ENCODE measurements at places on chromosomes 6 and 20.

DNA sequence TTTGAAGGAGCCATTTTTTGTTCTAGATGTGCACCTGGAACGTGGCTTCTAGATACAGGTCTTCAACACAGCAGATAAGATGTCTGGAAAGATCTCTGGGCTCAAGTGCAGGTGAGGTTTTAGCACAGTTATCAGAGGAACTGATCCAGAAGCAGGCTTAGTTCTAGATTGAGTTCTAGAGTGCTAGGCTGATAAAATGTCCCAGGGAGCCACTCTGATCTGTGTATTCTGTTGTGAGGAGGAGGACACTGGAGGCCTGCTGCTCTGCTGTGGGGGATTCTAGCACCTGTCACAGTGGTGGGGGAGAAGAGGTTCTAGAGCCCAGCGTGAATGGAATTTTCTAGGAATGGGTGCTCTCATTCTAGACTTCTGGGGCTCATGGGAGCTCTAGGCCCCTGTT lies 12.0 kb upstream of the CCM2L start:
- DNase-seq: no peak

DNA sequence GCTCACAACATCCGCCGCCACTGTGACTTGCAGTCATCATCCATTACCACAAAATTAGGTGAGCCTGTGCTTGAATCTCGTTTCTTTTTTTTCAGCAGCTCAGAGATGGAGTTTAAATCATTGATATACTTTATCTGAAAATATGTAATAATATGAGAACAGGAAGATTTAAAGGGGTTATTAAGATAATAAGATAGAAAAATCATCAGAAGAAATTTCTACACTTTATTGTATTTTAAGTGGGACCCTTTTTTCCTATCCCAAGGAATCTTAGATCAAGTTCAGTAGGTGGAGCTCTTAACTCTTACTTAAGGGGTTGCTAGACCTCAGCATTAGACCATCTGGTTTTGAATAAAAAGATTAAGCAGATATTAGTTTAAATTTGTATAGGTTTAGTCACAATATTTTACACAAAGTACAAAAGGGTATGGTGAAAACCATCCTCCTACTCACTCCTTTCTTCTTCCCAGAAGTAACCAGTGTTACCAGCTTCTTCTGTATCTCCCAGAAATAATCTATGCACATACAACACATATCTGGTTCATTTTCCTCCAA lies 9.4 kb upstream of the NCOA7 start:
- DNase-seq: no peak

- no peak for DNase-seq
Measured at GRCh38 chr6:36418558-36418957, 24.1 kb downstream of the PXT1 start.

GRCh38 chr6:12033770-12034169 lies 21.7 kb downstream of the HIVEP1 start:
- DNase-seq: no peak

GRCh38 chr6:4351520-4352321 lies 216.3 kb upstream of the ECI2 start:
- DNase-seq: no peak

GRCh38 chr20:33944914-33945313 lies 48.8 kb upstream of the RALY start:
- no peak for DNase-seq

DNA sequence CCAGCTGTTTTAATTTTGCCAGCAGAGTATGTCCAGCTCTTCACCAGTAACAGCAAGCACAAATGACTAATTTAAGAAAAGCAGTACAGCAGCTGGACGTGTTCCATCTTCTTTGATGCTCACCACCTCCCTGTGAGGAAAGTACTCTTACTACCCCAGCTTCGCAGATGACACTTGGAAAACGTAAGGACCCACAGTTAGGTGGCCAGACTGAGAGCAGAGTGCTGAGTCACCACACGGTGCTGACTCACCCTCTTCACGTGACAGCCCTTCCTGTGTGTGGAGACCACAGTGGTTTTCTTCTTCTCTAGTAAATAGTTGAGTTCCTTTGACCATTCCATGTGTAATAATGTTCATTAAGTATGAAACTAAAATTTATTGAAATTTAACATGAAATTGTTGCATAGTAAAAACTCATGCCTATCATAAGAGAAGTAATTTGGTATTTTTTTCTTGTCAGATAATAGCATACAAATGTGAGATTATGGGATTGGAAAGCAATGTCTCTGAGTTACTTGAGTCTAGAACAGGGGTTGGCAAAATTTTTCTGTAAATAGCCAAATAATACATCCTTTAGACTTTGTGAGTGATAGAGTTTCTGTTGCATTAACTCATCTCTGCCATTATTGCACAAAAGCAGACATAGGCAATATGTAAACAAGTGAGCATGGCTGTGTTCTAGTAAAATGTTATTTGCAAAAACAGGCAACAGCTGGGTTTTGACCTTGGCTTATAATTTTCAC lies 76.6 kb downstream of the SLX4IP start:
- peak; percentile 68 for DNase-seq

DNA sequence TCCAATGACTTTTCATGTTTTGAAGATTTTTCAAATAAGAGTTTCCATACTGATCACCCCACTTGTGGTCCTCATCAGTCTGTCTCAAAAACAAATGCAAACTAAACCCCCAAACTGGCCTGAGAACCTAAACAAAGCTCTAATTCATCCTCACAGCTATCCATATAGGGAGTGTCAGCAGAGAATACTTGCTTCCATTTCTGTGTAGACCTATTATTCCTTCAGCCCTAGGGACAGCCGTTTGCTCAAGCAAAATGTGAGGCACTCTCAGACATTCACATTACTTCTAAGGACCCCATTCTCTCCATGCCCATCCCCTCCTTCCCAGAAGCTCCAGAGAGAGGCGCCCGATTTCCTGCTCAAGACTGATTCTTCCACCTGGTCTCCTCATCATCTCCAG lies 24.6 kb downstream of the DNAAF9 start:
- no peak for DNase-seq

DNA sequence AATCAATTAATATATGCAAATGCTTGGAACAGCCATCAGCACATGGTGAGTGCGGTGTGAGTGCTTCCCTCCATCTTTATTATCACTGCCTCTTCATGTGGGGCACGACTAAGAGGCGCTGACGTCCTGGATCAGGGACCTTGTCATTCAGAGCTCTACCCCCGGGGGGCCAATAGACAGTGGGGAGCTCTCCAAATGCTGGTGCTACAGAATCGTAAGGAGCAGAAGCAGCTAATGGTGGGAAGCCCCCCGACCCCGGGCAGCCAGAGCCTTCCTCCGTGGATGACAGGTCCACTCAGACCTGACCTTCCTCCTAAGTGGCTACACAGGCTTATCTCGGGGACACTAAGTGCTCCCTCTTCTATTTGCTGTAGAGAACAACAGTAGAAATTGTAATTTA lies 257.5 kb upstream of the PMEPA1 start:
- DNase-seq: no peak

- DNase-seq: no peak
Measured at GRCh38 chr20:48189181-48189580, 403.9 kb upstream of the SULF2 start.

- no peak for DNase-seq
Measured at GRCh38 chr20:35171753-35172433, at the start of gene PROCR. PROCR (plus strand) TSS chr20:35172072; CDS start chr20:35172155, 83 bp downstream.

DNA sequence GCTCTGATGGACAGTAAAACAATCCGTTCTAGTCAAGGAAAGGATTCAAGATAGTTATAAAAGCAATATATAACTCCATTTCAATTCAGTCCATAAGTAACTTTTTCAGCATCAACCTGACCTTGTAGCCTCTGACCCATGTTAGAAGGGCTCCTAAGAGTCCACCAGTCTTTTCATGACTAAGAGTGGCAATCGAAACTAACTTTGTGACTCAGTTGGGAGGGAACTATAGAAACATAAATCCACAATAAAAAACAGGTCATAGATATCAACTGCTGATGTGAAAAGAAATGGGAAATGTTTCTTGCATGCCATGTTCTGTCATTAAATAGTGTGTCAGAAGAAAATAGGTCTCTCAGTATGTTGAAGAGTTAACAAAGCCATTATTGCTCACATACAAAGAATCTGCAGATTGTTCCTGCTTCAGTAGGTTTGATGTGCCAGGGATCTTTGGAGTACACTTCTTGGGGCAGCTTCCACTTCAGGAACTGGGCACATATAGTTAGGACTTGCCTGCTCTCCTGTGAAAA lies 16.2 kb upstream of the RBL1 start:
- DNase-seq: no peak

- DNase-seq: no peak
Measured at GRCh38 chr6:63140692-63141318, 70.5 kb upstream of the FKBP1C start.

GRCh38 chr6:69917834-69918233 lies 51.5 kb downstream of the COL19A1 start:
- DNase-seq: no peak

DNA sequence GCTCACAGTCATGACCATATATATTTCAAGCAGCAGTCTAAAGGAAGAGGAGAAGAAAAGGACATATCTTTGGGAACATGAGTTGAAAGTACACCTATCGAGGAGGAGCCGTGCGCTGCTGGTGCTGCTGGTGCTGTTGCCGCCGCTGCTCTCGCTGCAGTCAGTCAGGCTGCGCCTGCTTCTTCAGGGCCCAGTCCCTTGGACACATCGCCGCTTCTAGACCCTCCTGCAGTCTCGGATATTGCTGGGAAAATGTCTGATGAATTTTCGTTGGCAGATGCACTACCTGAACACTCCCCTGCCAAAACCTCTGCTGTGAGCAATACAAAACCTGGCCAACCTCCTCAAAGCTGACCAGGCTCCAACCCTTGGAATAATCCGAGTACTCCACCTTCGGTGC lies 8.2 kb upstream of the ASCC3 start:
- DNase-seq: no peak

DNA sequence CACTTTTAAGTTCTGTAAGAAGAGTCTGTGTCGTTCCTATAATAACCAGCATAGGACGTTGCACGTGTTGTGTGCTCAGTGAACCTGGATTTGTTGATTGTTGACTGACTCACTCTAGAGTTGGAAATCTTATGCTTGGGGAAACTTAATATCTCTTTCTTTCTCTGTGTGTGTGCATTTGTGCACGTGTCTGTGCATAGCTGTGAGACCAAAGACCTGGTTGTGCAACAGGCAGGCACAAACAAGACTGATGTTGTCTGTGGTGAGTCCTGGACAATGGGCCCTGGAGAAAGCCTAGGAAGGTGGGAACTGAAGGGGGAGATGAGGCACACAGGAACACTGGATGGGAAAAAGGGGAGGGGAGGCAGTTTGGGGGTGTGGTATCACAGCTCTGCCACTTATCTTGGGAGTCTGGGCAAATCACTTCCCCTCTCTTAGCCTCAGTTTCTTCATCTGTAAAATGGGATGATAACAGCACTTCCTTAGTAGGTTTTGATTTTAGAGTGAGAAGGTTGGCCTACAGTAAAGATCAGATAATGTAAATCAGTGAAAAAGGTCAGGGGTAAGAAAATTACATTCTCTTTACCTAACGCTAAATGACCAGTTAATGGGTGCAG lies 8.4 kb downstream of the CD40 start:
- no peak for DNase-seq

GRCh38 chr20:35611482-35611881 lies 4.1 kb upstream of the SPAG4 start:
- no peak for DNase-seq

DNA sequence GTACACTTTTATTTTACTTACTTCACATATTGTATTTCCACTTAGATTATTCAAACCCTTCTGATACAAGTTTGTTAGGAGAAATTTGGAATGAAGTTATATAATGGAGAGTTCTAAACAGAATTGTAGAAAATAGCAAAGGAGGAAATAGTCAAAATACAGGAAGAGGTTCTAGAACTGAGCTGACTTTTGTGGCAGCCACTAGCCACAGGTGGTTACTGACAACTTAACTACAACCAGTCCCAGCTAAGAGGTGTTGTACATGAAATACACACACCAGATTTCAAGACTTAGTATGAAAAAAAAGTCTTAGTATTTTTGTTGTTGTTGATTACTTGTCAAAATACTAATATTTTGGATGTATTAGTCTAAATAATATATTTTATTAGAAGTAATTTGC lies 727.4 kb upstream of the CITED2 start:
- no peak for DNase-seq

GRCh38 chr6:56483929-56484328 lies 158.8 kb downstream of the DST start:
- no peak for DNase-seq

DNA sequence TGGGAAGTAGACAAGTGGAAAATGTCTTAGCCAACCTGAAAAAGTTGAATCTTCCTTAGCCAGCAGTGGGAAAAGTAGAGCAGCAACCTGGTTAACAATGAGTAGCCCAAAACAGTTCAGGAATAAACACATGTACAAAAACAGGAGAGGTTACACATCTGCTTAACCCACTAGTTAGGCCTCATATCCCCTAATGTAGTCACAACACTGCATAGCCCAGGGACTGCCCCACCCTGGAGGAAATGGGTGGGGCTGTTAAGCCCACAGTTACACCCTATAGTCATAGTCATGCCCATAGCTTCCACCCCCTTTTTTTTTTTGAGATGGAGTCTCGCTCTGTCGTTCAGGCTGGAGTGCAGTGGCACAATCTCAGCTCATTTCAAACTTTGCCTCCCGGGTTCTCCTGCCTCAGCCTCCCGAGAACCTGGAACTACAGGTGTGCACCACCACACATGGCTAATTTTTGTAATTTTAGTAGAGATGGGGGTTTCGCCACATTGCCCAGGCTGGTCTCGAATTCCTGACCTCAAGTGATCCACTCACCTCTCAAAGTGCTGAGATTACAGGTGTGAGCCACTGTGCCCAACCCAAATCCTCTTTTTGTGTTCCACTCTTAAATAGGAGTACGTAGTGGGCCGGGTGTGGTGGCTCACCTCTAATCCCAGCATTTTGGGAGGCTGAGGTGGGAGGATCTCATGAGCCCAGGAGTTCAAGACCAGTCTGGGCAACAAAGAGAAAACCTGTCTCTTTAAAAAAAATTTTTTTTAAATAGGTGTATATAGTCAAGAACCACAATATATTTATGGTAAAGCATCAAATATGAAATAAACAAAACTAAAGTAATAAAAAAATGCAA lies 24.5 kb downstream of the ILRUN start:
- DNase-seq: no peak

DNA sequence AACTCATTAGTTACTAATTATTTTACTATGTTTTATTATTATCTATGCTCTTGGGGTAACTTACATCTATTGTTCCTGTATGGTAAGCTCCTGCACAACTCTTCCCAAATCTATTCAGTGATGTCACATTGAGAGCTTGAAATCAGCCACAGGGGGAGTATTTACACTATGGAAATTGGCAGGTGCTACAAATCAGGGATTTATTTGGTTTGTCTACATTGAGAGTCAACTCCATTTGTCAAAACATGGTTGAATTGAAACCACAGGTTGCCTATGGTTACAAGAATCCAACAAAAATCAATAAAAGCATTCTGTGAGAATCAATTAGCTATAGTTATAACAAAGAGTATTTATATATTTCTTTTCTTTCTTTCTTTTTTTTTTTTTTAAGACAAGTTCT lies 3.9 kb upstream of the FITM2 start:
- no peak for DNase-seq

GRCh38 chr6:133961831-133962230 lies 8.8 kb downstream of the TBPL1 start:
- DNase-seq: no peak

- peak; percentile 28 for DNase-seq
Measured at GRCh38 chr6:126261792-126262421, 78.0 kb upstream of the CENPW start.

- no peak for DNase-seq
Measured at GRCh38 chr6:2063547-2063946, 181.9 kb downstream of the GMDS start.

GRCh38 chr6:135105710-135106109 lies 51.1 kb upstream of the HBS1L start:
- DNase-seq: no peak
